ENCODE measurements at places on chromosomes 6 and 20. TPM values are rescaled to one million over a fixed set of nuclear protein-coding genes. Genes with fewer than 3 reads are reported as not detected.

SPDEF gene
- not detected for total RNA-seq

ZBP1 gene
- 0.02 TPM for total RNA-seq

DLL1 gene
- total RNA-seq, result 12.6 TPM

MAD2L1BP gene
- 28.0 TPM for total RNA-seq

NHSL1 gene
- 5.3 TPM for total RNA-seq

SLC52A3 gene
- total RNA-seq, result not detected

PPIL6 gene
- not detected for total RNA-seq

ZSCAN26 gene
- total RNA-seq, result 12.7 TPM

UBD gene
- total RNA-seq, result not detected

PKIB gene
- 10.0 TPM for total RNA-seq

MTO1 gene
- total RNA-seq, result 26.9 TPM

BNIP5 gene
- 0.04 TPM for total RNA-seq

MCCD1 gene
- total RNA-seq, result not detected

ARG1 gene
- not detected for total RNA-seq

WDR27 gene
- total RNA-seq, result 26.2 TPM

ABHD12 gene
- total RNA-seq, result 33.2 TPM

SPEF1 gene
- 0.08 TPM for total RNA-seq

ASIP gene
- total RNA-seq, result not detected

VARS1 gene
- 42.5 TPM for total RNA-seq

PCSK2 gene
- total RNA-seq, result 0.08 TPM

Data from SJCRH30 (cell line).